Activated naive CD8-positive, alpha-beta T cell treated with anti-CD3 and anti-CD28 coated beads for 36 hours (primary cell): ENCODE measurements at places on chromosomes 5 and 9. TPM values are rescaled to one million over a fixed set of nuclear protein-coding genes. Genes with fewer than 3 reads are reported as not detected.

DNA sequence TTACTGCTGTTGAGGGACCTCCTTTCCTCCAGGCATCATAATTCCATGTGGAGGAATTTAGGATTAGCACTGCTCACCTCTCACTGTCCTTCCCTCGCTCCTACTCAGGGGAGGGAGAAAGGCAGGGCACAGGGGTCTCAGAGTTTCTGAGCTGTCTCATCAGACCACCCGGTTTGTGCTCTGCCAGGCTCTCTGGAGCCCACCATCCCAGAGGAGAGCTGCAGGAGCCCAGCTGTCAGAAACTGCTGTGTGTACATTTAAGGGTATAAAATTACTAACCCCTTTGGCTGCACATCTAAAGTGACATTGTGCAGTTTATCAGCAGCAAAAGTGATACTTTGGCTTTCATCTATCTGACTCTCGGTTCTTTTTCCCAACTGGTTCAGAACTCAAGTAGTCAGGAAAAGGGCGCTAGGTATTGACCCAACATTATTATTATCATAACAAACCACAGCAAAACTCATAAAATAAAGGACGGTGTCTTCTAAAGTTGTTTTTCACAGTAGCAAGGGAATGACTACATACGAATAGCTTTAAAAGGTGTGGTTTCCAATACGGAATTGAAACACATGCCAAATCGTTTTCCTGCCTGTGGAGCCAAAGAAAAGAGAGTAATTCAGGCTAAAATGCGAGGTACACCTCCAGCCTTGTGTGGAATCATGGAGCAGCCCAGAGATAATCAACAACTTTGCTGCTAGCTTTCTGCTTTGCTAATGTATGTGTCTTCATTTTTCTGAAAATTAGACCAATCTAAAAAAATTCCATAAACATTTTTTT is 348.1 kb downstream of the TMEM167A start:
- DNase-seq = no peak

DNA sequence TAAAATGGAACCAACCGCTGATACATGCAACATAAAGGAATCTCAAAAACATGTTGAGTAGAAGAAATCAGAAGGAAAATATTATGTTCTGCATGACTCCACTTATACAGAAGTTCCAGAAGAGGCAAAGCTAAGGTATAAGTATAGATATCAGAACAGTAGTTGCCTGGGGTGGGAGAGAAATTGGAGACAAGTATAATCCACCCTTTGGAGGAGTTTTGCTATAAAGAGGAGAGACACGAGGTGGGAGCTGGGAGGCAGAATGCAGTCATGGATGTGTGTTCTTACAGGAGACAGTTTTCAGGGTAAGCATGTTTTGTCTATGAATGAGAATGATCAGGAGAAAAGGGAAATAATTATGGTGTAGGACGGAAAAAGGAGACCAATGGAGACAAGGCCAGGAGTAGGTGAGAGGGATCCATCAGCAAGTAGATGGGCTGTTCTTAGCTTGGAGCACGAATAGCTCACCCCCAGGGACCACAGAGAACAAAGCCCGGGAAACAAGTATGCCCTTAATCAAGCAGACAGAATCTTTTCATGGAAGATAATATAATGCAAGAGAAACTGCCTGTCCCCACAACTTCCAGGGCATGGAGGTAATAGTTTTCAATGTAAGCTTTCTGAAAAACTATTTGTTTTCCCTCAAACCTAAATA is 72.2 kb downstream of the MED27 start:
- DNase-seq = no peak

DNA sequence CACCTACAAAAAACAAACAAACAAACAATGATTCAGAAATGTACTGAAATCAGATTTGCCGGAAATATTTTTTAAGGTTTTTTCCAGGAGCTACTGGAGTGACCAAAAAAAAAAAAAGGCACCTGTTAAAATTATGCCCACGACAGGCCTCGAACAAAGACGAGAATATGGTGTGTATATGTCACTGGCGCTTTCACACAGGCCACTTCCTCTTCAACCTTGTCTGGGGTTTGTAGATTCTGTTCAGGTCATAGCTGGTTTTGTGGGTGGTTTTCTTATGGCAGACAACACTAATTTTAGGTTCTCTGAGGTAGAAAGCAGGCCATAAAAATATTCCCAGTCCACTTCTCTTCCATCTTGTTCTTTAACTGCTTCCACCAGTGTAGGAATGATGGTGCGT is 7.0 kb downstream of the NDUFB6 start:
- DNase-seq = no peak

DNA sequence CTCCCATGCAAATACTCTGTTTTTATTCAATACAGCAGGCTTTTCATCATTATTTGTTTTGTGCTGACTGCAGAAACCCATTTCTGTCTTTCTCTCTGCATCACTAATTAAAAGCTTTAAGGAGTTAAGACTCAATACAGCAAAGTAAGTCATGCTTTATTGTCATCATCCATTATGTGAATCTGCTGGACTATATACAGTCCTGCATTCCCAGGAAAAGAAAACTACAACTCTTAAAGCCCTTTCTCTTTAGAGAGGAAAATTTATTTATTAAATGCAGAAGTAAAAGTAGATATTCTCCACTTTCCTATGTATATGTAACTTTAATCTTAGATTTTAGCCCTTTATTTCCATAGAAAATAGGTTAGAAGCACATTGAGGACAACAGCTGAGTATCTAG is 706.6 kb upstream of the RGMB start:
- no peak for DNase-seq

DNA sequence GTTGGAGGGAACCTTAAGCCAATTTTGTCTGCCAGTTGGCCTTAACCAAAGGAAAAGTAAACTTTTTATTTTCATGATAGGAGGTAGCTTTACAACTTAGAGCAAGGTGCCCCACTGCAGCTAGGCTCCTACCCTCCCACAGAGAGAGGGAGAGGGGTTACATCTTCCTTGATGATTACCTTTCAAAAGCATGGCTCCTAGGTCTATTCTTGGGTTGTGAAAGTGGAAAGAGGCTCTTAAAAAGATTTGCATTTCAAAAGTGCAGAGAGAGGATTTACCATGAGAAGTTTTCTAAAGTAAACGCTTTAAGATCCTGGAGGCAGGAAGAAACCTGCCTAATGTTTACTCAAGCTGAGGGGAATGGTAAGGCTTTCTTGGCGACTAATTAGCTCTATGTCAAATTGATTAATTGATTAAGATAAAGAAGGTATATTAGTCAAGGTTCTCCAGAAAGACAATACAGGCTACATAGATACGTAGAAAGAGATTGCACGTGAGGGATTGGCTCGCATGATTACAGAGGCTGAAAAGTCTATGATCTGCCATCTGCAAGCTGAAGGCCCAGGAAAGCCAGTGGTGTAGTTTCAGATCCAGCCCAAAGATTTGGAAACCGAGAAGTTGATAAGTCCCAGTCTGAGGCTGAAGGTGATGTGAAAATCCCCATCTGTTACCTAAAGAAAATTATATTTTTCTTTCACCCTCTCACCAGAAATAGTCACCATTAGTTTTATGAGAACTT is 333.8 kb upstream of the CTNND2 start:
- DNase-seq = no peak

- DNase-seq = no peak
Measured at GRCh38 chr9:20015427-20015931, 226.6 kb upstream of the SLC24A2 start.

CCDC192 gene
- not detected for total RNA-seq

- DNase-seq = no peak
Measured at GRCh38 chr5:103021314-103021713, 98.6 kb downstream of the GIN1 start.

DNA sequence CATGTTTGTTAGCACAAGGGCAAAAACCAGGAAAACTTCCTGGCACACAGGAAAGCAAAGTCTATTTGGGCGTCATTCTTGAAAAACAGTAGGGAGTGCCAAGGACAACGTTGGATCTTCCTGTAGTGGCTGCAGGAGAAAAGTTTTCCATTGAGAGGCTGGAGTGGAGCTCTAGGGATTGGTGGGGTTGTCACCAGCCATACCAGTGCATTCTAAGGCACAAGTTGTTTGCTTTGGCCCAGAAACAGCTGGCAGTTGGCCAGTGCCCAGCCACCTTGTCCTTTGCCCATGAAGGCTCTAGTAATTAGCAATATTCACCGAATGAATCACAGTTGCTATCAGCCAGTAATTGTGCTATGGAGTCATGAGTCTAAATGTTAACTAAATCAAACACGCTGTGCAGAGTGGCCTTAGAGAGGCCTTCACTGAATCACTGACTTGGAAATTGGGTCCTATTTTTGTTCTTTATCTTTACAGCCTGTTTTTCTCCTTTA is 26.4 kb downstream of the TNFSF15 start:
- no peak for DNase-seq

GRCh38 chr5:17735761-17736160 is 101.5 kb downstream of the TAF11L14 start:
- no peak for DNase-seq

DNA sequence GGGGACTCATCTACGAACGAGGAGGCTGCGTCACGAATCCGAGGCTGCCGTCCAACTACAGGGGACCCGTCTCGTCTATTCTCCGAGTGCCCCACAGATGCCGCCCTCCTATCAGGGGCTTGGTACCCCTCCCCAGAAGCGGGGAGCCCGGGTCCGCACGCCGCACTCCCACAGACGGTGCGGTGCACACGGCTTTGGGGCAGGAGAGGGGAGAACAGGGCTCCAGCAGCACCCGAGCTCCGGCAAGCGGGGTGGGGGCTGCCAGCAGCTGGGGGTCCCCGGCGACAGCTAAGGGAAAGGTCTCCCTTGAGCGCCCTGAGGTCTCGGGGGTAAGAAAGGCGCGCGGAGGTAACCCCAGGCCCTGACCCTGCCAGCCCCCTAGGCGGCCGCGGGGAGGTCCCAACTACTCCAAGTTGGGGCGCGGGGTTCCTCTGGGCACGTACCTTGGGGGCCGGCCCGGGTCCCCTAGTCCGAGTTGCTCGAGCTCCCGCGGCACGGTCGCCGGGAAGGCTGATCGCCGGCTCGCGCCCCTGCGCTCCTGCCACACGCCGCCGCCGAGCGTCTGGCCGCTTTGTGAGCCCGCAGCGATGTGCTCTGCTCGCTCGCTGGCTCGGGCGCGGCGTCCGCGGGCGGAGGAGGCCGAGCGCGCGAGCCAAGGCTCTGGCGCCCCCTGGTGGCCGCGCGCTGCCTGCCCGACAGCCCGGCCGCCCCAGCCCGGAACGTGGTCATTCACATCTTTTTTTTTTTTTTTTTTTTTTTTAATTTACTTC is at the start of gene SPOCK1:
SPOCK1 (minus strand) TSS at position 591 of the 770 bp plus-strand sequence.
- DNase-seq = peak; percentile 79

DNA sequence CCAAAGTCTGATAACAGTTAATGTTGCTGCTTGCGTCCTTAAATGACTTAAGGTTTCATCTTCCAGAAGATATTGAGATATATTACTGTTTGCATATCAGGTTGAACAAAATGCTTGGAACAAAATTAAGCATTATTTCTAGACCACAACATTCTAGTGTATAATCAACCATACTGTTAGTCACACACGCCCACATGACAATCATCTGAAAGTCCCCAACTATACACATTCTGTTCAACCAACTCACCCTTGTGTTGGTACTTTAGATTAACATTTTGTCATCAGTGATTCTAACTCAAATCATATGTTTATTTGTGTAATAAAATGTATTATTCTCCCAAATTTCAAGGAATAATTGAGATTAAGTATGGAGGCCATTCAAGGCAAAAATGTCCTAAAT is 47.3 kb downstream of the LURAP1L start:
- no peak for DNase-seq

DNA sequence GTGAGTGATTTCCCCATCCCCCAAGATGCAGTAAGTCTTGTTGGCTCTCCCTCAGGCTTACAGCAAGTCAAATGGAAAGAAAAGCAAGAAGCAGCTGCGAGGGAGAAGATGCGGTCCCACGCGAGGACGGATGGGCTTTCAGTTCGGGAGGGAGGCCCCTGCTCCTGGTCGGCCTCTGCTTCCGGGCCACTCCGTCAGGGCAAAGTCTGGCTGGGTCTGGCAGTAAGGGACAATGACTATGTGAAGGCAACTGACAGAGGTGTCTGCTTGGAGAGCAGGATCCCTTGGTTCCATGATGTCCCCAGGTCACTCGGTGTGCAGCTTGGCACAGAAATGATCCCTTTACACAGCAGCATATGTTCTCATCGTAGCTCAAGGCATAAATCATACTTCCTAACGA is 146.7 kb downstream of the HSPA4 start:
- DNase-seq = no peak

DNA sequence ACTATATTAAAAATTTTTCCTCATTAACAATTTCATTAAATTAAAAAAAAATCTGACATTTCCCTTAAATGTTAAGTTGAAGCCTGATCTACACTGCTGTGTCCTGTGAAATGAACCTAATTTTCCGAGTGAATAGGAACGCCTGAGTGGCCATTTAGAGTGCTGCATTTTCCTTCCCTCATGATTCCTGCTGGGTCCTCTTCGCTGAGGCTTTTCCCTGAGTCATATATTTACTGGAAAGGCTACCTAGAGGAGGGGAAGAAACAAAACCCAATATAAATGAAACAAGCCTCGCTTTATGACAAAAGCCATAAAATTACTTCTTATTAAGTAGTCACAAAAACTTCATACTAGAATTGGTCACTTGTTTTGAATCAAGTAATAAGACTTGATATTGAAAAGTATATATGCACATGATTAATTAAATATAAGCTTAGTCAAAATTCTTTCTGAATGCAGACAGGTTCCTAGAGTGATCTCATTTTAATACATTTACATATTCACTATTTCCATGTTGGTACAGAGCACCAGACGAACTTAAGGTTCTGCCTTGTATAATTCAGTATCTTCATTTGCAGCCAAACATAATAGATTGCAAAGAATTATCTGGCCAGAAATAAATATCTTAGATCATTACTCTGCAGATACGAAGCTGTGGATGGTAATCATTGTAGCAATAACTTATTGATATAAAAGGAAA is 6.3 kb upstream of the ISCA1 start:
- no peak for DNase-seq

GRCh38 chr5:149172261-149172660 is 31.0 kb downstream of the ABLIM3 start:
- DNase-seq = peak; percentile 4

PAEP gene
- total RNA-seq = not detected

EIF4E1B gene
- not detected for total RNA-seq

GRCh38 chr5:11346336-11346735 is 557.9 kb downstream of the CTNND2 start:
- DNase-seq = no peak

DNA sequence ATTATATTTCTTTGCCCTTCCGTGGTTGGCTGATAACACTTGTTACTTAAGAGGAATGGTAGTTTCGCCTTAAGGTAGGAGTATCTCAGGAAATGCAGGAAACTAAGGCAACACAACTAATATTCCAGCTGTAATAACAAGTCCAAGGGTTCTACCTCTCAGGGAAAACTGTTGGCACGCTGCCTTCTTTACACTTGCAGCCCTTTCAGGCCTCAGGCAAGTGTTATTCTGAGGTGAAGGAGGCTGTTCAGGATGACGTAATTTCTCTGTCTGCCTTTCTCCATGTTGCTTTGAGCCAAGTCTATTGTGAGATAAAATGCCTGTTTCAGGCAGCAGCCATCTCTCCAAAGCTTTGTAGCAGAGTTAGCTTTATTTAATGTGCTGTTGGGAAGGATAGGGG is 38.0 kb downstream of the VCAN start:
- no peak for DNase-seq

PCDHGB2 gene
- total RNA-seq = 0.10 TPM

GRCh38 chr5:93153461-93153860 is 427.6 kb downstream of the NR2F1-AS1 start:
- no peak for DNase-seq

HRCT1 gene
- total RNA-seq = not detected
